ENCODE measurements at places on chromosomes 1 and 21.

- peak; percentile 49 for DNase-seq
Observed at GRCh38 chr1:46643368-46643775, 24.8 kb downstream of the ATPAF1 start.

GRCh38 chr1:171515299-171515698, 30.0 kb downstream of the PRRC2C start:
- DNase-seq = no peak

GRCh38 chr21:40902993-40903392, 56.0 kb upstream of the DSCAM start:
- DNase-seq = no peak

DNA sequence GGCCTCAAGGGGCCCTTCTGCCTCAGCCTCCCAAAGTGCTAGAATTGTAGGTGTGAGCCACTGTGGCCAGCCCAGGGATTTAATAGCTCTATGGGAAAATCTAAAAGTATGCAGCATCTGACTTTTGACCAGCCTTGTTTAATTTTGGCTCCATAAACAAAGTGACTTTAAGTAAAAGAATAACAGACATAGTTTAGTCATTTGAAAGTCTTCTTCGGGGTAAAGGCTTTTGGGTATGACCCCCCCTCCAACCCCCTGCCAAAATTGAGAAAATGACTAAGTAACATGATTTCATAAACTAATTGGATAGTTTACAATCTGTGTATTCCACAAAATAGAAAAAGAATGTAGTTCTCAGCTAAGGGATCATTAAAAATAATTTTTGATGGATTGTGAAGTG, 17.0 kb downstream of the GPBP1L1 start:
- no peak for DNase-seq

GRCh38 chr1:62608905-62609304, 11.6 kb downstream of the ANGPTL3 start:
- DNase-seq = no peak

DNA sequence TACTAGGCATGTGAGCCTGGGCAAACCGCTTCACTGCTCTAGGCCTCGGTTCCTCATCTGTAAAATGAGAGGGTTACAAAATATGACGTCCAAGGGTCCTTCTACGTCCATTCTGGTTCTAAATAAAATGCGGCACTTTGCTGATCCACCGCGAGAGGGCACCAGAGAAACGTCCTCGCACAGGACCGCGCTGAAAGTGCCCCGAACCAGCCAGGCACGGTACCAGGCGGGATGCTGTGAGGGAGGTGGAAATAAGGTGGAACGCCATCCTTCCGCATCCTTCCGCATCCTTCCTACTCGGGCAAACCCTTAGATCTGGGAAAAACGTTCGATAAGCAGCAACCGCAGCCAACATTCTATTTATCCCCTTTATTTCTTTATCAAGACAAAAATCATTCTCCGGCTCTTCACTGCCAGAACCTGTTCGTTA, 60.3 kb upstream of the KRTAP19-8 start:
- DNase-seq = no peak

DNA sequence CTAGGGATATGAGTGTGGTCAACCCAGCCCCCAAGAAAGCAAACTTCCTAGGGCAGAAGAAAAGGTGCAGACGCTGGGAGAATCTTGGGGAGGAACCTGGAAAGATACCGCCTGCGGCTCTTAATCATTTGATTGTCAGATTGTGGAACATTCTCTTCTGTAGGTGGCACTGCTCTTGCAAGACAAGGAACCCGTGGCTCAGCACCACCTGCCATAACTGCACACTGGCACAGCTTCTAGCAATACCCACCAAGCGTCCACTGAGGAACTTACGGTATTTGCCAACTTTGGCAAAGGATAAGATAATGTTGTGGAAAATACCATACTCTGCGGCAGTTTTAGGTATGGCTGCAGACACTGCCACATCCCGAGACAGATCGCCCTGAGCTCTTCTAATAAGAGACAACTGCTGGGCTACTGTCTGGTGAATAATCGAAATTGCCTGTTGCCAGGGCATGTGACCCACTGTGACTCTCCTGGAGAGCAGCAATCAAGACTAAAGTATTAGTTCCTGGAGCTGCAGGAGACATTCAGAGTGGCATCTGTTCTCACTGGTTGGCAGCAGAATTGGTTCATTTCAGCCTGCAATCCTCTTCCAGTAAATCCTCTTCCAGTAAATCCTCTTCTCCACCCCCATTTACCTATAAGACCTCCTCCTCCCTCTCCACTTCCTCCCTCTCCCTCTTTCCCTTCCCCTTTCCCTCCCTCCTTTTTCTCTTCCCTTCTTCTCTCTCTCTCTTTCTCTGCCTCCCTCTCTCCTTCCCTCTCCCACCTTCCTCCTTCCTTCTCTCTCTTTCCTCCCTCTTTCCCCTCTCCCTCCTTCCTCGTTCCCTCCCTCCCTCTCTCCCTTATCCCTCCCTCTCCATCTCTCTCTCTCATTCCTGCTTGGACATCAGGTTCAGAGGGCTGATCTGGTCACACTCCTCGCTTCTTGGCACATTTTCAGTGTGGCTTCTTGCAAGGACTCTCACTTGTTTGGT, 49.7 kb upstream of the B3GALT5 start:
- DNase-seq = no peak

DNA sequence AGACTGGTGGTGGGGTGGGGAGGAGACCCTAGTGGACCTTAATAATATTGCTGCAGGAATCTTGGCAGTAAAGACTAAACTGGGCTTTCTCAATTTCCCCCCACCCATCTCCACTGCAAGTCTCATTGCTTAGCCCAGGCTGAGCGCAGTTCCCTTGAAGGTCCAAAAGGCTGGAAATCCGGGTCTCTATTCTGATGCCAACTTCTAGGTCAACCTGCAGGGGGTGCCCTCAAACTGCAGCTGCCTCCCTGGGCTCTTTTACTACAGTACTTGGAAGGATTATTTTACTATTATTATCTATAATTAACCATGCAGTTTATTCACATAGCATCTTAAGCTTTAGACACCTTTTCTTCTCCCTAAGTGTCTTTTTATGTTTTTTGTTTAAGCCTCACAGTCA, 85.4 kb upstream of the WARS2 start:
- no peak for DNase-seq

GRCh38 chr1:115337633-115338456, at the start of gene NGF:
Gene NGF (minus strand): TSS chr1:115338249. CDS start chr1:115286795, 51,454 bp downstream.
- DNase-seq = no peak

GRCh38 chr1:53061859-53062707, at the start of gene PODN:
Gene PODN (plus strand): TSS chr1:53062213. CDS start chr1:53069856, 7,643 bp downstream.
- no peak for DNase-seq

DNA sequence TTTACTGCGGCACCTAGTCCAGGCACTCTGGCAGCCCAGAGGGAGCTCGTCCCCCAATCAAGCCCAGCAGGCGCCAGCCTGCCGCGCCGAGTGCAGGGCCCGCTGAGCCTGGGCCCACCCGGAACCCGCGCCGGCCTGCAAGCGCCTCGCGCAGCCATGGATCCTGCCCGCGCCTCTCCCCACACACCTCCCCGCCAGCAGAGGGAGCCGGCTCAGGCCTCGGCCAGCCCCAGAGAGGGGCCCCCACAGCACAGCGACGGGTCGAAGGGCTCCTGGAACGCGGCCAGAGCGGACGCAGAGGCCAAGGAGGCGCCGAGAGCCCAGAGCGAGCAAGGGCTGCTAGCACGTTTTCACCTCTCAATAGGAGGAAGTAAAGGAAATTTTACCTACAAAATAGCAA, 767.0 kb downstream of the MRPL39 start:
- DNase-seq = no peak

DNA sequence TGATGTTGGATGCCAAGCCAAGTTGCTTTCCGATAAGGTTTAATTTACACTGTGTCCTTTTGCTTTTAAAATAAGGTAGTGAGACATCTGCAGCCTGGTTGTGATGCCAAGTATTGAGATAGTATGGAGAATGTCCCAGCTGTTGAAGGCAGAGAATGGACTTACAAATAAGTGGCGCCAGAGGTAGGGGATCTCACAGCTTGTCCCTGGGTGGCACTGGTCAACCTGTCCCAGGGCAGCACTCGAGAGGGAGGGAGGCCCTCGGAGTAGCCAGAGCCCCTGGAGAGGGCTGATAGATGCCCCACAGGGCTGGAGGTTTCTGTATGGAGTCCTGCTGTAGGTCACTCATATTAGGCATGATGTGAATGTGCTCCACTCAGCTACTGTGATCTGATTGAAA, 98.5 kb downstream of the GALNT2 start:
- DNase-seq = no peak

Data from NCI-H1436 treated with DMSO at 0.1 percent for 48 hours (cell line).